Stimulated activated CD8-positive, alpha-beta memory T cell treated with anti-CD3 and anti-CD28 coated beads, Interleukin-4, amount 100 ng/mL, for 24 hours (primary cell): ENCODE measurements at places on chromosomes 2 and 18.

- no peak for DNase-seq
Observed at GRCh38 chr2:120398996-120399888, 53.3 kb downstream of the INHBB start.

DNA sequence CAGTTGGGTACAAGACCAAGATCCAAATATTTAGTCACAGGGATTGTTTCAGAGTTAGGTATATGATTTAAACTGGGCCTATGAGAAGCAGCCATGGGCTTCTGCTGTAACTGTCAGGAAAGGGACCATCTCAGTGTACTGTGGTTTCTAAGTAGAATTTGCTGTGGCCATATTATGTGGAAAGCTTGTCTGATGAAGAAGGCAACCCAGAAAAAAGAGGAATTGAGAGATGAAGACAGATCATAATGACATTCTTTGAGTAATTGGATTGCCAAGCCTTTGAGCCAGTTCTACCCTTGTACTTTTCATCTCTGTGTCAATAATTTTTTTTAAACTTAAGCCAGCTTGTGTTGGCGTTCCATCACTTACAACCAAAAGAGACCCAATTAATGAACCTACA lies 259.6 kb downstream of the NUP35 start:
- no peak for DNase-seq

DNA sequence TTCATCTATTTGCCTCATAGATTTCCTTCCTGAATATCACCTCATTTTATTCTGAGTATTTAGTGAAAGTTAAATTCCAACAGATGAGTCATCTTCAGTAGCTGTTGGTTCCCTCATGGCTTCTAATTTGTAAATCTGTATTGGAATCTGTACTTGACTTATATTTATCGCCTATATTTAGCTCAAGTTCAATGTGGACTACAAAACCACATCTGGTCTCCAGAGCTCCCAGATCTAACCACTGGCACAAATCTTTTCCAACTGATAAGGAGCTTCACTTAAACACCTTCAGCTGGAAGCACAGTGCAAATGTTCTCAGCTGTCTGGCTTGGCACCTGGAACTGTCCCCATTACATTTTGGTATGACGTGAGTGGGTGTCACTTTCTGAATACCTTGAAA lies 82.8 kb upstream of the DSEL start:
- DNase-seq, result no peak

- no peak for DNase-seq
Observed at GRCh38 chr2:224412141-224413015, 10.5 kb upstream of the FAM124B start.

- DNase-seq, result no peak
Observed at GRCh38 chr2:191979221-191979730, 132.4 kb upstream of the CAVIN2 start.

DNA sequence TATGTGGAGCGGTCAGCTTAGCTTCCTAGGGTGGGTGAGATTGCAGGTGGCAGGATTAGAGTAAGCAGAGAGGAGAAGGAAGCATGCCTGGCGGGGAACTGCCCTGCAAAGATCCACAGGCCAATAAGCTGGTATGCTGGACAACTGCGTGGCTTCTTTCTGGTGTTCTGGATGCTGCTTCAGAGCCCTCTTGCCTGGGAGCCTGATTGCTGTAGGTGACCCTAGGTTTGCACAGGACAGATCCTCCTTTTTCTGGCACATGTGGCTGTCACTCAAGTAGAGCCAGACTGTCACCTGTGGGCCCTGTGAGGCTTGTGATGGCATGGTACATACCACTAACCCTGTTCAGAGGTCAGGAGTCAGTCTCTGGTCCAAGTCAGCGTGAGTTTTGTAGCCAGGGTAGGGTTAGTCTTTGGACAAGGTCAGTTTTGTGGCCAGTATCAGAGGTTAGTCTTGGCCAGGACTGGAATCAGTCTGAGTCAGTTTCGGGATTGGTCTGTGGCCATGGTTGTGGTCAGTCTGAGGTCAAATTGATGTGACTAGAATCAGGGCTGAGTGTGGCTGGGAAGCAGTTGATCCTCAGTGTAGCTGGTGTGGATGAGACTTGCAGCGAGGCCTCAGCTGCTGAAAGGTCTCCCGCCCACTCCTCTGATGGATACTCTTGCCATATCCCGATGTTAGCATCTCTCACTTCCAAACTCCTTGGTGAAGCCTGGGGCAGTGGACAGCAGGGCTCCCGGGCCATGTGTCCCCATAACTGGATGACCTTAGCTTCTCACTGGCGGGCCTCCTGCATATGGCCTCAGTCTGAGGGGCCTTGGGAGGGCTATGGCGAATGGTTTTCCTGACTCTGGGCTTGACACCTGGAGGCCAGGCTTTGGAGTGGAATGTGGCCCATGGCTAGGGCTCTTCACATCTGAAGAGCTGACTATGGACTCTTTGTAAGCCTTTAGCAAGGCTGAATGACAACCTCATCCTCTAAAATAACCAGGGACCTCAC lies 260.5 kb downstream of the DYSF start:
- no peak for DNase-seq

DNA sequence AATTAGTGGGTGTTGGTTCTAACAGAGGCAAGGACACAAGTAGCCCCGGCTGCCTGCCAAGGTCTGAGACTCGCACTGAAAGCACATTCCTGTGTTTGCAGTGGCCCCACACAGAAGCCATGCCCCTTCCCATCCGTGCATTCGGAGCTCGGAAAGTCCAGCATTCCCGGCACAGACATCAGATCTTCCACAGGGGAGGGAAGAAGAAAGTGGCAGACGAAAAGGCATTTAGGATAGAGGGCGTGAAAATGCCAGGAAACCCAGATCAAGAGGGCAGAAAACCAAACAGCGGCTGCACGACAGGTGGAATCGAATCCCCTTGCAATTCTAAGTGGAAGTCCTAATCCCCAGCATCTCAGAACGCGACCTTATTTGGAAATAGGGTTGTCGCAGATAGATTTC lies 105.5 kb upstream of the ASB18 start:
- no peak for DNase-seq

DNA sequence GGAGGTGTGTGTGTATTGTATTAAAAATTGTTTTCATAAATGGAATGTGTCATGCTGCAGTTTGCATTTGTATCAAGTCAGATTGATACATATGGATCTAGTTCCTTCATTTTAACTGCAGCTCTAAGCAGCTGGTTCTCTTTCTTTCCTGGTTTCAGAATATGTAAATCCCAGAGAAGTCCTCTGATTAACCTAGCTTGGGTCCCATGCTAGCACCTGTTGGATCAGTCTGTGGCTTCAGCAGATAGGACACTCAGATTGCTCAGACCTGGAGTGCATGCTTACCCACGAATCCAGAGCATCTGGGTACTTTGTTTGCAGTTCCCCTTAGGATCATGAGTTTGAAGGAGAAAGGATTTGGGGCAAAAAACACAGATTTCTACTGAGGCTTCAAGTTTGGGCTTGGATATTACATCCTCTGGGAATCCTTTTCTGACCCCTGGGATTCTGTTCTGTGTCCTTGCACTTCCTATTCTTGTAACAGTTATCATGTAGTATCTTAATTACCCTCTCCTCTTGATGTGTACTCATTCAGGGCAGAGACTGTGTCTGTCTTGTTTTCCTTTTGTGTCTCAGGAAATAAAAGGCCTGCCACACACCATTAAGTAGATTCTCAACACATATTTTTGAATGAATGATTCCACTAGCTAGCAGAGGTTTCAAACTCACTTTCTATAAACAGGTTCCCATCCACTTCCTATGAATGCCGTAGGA lies 142.1 kb downstream of the PHLPP1 start:
- DNase-seq, result no peak

DNA sequence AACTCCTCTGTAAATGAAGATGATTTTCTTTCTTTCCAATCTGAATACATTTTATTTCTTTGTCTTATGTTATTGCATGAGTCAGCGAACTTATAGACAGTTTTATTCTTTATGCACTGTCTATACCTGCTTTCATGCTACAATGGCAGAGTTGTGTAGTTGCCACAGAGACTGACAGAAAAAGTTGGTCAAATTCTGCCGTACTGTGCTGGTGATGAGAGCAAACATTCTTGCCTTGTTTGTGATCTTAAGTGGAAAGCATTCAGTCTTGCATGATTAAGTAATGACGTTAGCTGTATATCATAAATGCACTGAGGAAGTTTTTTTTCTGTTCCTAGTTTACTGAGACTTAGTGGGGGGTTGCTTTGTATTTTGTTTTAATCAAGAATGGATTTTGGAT lies 32.9 kb downstream of the ZC3H15 start:
- no peak for DNase-seq

DNA sequence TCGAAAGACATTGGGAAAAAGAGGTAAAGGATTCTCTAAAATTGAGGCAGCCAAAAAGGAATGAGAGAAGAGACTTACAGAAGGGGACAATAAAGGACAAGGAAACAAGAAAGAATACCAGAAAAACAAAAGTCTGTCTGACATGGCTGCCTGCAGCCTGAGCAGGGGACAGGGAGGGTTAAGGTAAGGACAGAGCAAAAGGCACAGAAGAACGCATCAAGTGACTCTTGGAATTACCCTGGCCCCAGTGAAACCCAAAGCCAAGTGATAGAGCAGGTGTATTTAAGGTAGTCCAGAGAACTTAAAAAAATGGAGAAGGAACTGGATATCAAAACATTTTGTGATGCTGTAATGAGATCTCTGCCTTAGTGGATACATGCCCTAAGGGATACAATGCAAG lies 47.1 kb upstream of the XIRP2 start:
- DNase-seq, result no peak

DNA sequence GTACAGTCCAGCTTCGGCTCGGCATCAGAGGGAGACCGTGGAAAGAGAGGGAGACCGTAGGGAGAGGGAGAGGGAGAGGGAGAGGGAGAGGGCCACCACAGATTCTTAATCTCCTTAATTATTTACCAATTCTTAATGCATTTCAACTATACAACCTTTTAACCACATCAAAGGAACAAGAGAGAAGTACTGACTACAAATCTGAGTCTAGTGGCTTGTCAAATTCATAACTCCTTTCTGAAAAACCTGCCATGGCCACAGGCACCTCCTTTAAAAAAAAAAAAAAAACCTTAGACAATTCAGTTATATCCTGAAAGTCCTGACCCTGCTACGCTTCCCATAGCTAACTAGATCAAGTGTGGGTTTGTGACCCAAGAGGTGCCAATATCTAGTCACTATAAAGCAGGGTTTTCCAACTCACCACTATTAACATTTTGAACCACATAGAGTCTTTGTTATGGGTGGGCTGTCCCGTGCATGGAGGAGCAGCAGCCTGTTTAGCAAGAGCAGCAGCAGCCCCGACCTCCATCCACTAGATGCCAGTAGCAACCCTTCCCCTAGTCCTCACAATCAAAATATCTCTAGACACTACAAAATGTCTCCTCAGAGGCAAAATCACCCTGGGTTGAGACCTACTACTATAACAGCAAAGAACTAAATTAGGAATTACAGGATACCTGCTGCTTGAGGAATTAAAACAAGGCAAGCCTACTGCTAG lies 6.8 kb downstream of the ESCO1 start:
- DNase-seq, result no peak

GRCh38 chr2:171522052-171522787 lies at the start of gene CYBRD1:
CYBRD1 (plus strand) TSS chr2:171522474; CDS start chr2:171522546, 72 bp downstream.
- no peak for DNase-seq

GRCh38 chr18:55300936-55301531 lies 287.0 kb downstream of the TCF4 start:
- DNase-seq, result no peak

- no peak for DNase-seq
Observed at GRCh38 chr2:134683561-134684112, 35.2 kb downstream of the TMEM163 start.

DNA sequence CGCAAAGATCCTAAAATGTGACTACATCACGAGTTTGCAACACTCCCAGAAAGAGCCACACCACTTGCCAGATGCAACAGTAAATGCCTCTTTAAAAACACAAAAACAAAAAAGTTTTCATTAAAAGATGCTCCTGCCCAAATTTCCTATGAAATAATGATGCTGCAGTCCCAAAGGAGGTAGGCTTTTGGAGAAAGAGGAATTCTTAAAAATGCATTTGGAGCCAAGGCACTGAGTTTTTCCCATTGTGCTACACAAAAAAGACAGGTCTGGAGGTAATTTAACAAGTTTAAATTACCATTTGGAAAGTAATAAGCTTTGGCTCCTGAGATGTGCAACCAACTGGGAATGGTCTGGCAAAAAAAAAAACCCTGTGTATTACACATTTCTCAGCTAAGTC lies 145.0 kb downstream of the PID1 start:
- no peak for DNase-seq

DNA sequence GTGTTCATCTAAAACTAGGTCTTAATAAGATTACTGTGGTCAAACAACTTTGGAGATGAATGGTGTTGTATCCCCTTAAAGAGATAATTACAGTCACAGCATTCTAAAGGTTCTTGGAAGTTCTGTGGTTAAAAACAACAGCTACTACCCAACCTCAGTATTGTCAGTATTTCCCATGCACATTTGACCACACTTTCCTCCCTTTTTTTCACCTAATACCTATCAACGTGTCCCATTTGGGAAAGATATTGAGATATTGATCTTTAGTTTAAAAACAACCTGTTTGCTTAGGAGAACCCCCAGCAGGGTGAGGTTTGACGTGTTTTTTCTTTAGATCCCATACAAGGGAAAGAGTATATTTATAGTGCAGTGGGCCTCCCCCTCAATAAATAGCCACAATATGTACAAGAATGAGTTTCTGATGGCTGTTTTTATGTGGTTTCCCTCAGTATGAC lies 65.6 kb downstream of the WDR7 start:
- DNase-seq, result no peak

DNA sequence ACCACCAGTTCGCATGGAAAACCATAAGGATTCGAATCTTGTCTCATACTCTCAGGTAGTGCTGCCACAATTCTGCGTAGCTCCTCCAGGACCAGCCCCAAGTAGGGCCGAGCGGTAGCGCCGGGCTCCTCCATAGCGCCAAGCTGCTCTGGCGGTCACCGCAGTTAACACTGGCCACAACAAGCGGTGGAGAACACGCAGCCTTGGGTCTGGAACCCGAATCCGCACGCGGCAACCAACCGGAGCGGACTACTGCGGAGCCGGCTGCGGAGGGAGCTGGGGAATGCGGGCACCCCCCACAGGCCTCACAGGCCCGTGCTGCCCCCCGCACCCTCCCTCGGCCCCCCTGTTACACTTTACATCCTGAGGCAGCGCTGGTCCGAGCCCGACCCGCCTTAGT lies 531.5 kb downstream of the STK39 start:
- DNase-seq, result no peak

GRCh38 chr2:149082079-149082478 lies 43.6 kb downstream of the LYPD6B start:
- DNase-seq, result no peak

- DNase-seq, result no peak
Observed at GRCh38 chr18:37499044-37499443, 66.6 kb downstream of the CELF4 start.
